Fibroblast of skin of back (primary cell): ENCODE measurements at places on chromosomes 7 and 10.

DNA sequence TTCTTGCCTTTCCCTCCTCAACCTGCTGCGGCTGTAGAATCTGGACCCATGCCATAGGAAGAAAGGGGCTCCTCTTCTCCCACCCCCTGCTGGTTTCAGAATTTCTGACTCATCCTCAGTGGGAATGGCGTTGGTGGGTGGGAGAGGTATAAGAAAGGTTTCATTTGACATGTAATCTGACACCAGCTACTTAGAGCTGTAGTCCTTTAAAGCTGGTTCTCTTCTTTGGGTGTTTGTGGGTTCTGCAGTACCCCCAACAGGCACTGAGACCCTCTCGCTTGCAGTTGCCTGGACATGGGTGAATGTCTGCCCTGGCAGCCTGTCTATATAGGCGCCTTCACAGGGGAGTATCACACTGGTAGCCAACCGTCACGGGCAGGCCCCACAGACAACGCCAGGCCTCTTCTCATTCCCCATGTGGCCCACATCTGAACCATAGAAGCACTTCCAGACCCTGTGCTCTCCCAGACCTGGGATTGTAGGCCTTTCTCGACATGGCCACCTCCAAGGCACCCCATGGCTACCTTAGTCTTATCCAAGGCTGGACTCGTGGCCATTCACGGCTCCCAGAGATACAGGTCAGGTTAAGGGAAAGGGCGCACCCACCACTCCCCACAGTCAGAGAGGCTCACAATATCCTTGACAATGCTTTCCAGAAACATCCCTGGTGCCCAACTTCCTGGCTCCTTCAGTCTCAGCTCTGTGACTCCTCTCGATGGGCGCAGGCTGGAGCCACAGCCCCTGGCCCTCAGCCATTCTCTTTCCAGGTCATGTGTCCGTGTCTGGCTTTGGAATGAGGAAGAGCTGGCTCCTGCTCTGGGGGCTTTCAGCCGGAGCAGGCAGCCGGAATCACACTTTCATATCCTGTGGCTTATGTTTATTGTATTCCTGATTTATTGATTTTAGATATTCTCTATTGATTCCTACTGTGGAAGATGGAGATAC is 17.5 kb downstream of the ZNF862 start:
- DNase-seq, result peak; percentile 93

GRCh38 chr10:23197416-23197861 is 5.3 kb downstream of the PTF1A start:
- no peak for DNase-seq

- peak; percentile 98 for DNase-seq
Observed at GRCh38 chr10:49552277-49552676, 13.4 kb upstream of the ERCC6 start.

DNA sequence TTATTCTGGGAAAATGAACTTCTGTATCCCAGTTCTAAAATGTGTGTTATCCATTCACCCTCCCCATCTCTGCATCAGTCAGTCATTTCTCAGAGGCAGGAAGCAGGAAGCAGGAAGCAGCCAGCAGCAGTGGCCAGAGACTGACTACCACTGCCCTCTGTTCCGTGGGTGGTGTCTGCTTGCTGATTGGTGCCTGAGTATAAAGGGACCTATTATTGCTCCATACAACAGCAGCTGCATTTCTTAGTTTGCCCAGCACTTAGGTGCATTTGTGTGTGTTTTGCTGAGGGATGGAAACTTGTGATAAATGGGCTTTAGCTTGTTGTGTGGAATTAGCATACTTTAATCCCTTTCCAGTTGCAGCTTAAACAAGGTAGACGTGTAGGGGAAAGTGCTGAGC is 582.2 kb downstream of the SORCS1 start:
- peak; percentile 34 for DNase-seq

GRCh38 chr10:86178401-86179152 is 188.0 kb downstream of the GRID1 start:
- peak; percentile 2 for DNase-seq

GRCh38 chr7:46544396-46545008 is 623.4 kb upstream of the IGFBP3 start:
- peak; percentile 86 for DNase-seq

- no peak for DNase-seq
Observed at GRCh38 chr7:28688174-28688573, 270.0 kb downstream of the TRIL start.

GRCh38 chr7:30322271-30323005 is 38.0 kb downstream of the ZNRF2 start:
- peak; percentile 15 for DNase-seq

GRCh38 chr7:6248581-6248980 is 23.8 kb downstream of the CYTH3 start:
- DNase-seq, result peak; percentile 87

- no peak for DNase-seq
Observed at GRCh38 chr10:21919906-21920305, 83.6 kb downstream of the DNAJC1 start.

DNA sequence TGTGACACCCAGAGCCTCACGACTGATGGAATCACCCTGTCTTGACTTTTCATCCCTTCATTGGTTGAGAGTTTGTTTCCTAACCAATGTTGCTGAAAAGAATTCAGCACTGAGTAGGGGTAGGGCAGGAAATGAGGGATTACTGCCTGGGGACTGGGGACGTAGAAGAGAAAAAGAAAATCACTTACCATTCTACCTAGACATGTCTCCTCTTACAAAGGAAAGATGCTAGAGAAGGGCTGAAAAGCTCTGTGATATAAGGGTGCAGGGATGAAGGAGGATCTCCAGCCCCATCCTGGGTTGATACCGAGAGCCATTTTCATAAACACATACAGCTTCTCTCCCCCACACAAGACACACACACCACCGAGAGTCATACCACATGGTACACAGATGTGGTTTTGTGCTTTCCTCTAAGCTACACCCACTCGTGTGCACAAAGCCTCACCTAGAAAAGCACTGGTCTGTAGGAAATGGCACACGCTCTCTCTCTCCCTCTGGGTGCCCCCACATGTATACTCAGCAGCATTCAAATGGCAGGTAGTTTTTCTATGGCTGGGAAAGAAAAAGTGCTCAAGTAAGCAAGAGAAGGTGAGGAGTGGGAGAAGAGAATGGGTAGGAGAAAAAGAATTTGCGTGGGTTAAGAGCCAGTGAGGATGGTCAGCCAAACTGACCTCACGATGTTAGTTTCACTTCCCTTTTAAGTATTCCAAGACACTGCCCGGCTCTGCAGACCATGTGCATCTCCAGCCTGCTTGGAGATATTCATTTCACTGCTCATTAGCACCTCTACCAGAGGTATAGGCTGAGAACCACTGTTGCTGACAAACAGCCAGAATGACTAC is 85.8 kb downstream of the CALD1 start:
- DNase-seq, result peak; percentile 42

DNA sequence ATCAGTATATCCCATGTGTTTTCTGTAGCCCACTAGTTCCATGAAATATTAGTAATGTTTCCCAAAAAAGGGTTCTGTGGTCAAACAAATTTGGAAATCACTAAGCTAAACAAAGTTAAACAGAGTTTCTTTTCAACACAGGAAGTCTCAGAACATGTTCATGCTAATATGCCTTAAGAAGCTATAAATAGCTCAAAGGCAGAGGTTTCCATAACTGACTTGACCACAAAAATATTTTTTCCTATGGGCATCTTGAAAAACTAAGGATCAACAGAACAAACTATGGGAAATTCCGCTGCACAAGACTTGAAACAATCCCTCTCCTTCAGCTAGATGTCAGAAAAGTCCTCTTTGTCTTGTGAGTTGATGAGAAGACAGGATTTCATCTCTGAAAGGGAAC is 59.7 kb downstream of the SEM1 start:
- peak; percentile 44 for DNase-seq

- DNase-seq, result no peak
Observed at GRCh38 chr7:138363721-138364120, 96.3 kb upstream of the TRIM24 start.

DNA sequence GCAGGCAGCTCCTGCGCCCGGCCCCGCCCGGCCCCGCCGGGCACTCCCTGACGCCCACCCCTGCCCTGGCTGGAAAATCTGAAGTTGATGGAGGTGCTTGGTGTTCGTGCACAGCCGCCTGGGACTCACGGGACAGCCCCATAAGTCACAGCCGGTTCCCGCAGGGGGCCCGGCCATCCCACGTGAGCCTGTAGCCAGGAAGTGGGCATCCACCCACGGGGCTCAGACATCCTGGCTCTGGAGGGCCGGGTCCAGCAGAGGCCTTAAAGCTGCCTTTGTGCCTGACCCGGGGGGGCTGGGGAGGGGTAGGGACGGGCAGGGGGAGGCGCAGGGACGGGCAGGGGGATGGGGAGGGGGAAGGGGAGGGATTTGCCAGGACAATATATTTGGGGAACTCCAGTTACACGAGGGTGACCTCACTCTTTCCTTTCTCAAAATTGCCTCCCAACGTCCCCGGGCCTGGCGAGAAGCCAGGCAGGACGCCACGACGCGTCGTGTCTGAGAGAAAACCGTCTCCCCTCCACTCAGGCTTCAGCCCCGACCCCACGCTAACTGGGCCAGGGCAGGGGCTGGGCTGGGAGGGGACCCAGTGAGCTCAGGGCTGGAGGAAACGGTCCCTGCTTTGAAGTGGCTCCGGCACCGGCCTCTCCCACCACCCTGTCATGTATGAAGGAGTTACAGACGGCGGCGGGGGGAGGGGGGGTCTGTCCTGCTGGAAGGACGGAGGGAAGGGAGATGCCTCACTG is 82.1 kb upstream of the PDGFA start:
- DNase-seq, result no peak

DNA sequence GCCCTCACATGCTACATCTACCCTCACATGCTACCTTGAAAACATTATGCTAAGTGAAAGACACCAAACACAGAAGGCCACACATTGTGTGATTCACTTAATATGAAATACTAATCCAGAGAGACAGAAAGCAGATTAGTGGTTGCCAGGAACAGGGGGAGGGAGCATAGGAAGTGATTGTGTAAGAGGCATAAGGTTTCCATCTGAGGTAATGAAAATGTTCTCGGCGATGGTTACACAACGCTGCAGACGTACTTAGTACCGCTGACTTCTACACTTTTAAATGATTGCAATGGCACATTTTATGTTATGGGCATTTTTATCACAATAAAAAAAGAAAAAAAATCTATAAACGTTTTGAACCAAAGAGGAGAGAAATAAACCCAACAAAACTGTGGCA is 742.3 kb downstream of the TYW1 start:
- DNase-seq, result no peak

DNA sequence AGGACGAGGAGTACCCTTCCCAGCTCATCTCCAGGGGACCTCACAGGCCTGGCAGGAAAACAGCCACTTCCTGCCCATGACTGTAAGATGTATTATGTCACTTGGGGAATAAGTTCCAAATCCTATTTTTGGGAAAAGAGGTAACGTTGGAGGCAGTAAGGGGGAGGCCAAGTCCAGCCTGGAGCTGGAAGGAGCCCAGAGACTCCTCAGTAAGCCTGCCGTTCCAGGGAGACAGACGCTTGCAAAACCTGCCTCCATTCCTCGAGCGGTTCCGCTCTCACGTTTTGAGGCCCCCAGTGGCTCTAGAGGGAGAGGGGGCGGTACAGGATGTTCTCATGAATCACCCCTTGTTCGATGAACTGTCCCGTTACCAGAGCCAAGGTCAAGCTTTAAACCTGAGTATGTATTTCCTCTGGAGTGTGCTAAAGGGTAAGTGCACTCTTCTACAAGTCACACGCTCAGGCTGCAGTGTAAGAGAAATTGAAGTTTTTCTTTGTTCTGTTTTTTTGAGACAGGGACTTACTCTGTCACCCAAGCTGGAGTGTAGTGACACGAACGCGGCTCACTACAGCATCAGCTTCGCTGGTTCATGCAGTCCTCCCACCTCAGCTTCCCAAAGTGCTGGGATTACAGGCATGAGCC is 45.5 kb upstream of the CYTH3 start:
- DNase-seq, result peak; percentile 78

DNA sequence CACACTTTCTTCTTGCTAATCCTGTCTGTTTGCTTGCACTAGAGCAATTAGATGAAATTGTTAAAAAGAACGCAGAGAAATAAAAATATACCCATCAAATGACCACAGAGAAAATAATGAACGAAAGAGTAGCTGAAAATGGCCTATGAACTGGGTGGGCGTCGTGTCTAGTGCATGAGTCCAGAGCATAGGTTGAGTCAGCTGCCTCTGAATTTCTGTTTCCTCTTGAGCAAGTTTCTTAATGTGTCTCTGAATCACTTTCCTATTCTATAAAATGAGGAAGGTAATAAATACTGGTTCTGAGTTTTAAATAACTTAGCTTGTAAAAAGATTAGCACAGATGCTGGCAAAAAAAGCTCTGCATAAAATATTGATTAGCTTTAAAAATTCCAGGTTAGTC is 75.0 kb downstream of the POM121L12 start:
- DNase-seq, result no peak

DNA sequence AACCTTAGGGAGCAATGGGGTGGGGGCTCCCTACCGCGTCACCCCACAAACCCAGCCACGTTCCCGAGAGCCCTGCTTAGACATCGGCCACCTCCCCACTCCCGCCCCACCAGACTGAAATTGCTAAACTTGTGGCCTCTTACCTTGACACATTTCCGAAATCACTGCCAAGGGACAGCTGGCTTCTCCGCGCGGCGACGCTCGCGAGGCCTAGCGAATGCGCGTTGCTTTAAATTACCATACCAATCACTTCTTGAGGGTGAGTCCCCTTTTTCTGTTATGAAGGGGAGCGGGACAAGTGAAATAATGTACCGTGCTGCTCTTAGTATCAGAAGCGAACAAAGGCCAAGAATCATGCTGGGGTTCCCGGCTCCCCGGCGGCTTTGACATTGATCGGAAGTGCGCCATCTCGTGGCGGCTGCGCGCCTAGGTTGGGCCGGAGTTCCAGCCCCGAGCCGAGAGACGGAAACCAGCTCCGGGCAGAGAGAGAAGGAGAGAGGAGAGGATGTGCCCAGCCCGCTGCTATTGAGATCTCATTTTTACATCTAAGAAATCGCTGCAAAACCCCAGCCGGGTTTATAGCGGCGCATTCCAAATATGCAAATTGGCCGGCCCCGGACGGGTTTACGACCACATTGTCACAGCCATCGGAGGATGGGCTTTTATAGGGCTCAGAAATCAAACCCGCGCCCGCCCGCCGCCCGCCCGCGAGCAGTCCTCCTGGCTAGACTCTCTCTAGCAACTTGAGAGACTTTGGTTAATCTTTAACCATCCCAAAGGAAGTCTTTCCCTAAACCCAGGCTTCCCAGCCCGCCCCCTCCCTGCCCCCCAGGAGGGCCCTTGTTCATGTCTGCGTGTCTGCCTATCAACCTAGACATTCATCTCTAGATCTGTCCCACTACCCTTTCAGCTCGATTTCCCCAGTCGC is 5.3 kb downstream of the HOXA11 start:
- DNase-seq, result peak; percentile 43

GRCh38 chr10:101120884-101121653 is 10.0 kb upstream of the TLX1 start:
- DNase-seq, result no peak

- DNase-seq, result no peak
Observed at GRCh38 chr7:122298131-122298530, 6.4 kb downstream of the FEZF1 start.

GRCh38 chr10:70320751-70321150 is 36.9 kb upstream of the NPFFR1 start:
- DNase-seq, result no peak
